ENCODE measurements at places on chromosomes 3 and 15. TPM values are rescaled to one million over a fixed set of nuclear protein-coding genes. Genes with fewer than 3 reads are reported as not detected.

GRCh38 chr3:137471130-137471529, 293.0 kb upstream of the SOX14 start:
- no peak for DNase-seq

DNA sequence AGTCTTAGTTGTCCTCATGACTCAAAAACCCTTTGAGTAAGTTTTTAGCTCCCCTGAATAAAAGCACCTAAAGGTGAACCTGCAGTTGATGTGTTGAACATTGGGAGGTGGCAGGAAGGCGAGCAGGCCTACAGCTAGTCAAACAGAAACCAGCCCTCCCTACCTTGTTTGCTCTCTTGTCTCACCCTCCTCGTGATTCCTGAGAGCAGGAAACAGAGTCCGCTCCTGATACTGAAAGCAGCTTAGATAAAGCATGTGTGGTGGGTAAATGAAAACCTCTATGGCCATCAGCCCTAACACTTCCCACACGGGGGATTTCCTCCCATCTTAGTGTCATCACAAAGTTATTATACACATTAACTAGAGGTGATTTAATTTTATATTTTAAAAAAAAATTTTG, 21.8 kb upstream of the CLDN18 start:
- no peak for DNase-seq

DNA sequence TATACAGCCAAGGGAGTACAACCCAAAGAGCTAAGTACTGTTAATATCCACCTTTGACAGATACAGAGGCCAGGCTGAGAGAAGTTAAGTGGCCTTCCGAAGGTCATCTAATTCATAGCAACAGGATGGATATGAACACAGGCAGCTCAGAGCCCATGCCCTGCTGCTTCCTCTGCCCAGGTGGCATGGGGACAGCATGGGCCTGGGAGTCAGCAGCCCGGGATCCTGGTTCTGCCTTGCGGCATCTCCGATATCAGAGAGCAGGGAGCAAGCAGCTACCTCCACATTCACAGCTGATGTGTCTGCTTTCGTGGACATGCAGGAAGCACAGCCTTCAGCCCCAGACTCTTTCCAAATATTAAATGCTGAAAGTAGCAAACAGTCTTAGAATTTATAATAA, 55.6 kb downstream of the STARD5 start:
- DNase-seq, result no peak

DNA sequence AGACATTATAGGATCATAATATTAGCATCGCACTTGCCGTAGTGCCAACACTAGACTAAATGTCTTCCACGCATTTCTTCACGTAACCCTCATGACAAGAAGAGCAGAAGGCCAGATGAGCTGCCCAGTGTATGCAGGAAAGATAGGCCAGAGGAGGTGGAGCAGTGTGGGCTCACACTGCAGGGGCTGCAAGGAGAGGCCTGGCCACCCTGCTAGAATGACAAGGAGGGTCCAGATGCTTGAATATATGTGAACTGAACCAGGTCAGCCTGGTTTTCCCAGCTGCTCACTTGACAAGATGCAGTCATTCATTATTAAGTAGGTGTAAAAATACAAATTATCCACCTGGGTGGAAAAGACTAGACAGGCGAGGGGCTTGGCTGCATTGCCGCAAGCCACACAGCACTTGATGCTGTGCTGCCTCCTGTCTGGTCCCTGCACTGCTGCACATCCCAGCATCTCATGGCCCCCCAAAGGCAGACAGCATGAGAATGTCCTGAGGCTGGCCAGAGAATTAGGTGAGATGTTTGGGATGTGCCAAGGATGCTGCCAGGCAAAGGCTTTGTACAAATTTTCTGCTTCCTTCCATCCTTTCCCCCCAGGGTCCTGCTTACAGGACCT, 115.2 kb downstream of the NTRK3 start:
- DNase-seq, result no peak

- no peak for DNase-seq
Measured at GRCh38 chr3:134449277-134449676, 36.5 kb downstream of the ANAPC13 start.

DNA sequence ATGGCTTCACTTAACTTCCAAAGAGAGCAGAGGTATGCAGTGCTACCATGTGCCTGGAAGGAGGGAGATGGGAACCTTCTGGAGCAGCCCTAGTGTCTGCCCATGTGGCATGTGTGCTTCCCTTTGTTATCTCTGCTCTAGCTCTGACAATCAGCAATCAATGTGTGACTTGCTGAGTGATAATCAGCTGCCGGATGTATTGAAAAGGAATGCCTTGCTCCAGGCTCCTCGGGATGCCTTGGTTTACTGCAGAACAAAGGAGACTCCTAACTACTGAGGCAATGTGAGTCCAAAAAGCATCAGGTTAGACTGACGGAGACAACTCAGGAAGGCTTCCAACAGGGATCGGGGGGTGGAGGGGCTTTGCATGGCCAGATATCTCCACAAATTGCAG, 36.0 kb upstream of the CORO2B start:
- DNase-seq, result no peak

DNA sequence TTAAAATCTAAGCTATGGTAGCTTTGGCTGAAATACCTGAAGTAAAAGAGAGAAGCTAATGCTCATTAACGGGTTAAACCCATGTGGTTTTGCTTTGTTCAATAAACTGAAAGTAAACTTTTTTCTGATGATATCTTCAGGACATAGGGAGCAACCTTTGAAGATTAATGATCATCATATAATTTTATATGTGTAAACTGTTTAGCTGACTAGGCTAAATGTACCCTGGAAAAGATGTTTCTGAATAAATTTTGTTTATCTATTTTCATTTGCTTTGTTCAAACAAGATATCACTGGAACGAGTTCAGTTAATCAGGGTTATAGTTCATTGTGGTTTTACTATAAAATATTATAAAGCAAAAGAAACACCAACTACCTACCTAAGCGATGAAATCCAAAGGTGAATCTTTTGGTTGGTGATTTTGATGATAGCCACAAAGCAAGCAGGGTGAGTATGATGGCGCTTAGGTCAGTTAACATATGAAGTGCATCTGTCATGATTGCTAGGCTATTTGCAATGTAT, 11.7 kb downstream of the SLC30A4 start:
- no peak for DNase-seq

DNA sequence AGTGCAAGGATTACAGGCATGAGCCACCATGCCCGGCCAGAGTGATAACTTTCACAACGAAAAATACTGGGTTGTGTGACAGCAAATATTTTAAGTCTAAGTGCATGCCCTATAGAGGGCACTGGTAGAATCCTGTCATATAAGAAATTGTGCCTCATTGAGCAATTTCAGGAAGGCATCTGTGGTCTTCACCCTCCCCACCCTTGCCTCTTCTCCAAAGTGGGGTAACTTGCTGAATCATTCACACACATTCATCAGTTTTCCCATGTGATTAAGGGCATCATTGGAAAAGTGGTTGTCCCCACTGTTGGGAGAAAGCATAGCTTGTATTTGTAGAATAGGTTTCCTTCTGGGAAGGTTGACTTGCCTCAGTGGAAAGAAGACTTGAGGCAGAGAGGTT, 9.2 kb downstream of the MITF start:
- no peak for DNase-seq

GRCh38 chr15:98713585-98714001, 65.3 kb downstream of the IGF1R start:
- no peak for DNase-seq

DNA sequence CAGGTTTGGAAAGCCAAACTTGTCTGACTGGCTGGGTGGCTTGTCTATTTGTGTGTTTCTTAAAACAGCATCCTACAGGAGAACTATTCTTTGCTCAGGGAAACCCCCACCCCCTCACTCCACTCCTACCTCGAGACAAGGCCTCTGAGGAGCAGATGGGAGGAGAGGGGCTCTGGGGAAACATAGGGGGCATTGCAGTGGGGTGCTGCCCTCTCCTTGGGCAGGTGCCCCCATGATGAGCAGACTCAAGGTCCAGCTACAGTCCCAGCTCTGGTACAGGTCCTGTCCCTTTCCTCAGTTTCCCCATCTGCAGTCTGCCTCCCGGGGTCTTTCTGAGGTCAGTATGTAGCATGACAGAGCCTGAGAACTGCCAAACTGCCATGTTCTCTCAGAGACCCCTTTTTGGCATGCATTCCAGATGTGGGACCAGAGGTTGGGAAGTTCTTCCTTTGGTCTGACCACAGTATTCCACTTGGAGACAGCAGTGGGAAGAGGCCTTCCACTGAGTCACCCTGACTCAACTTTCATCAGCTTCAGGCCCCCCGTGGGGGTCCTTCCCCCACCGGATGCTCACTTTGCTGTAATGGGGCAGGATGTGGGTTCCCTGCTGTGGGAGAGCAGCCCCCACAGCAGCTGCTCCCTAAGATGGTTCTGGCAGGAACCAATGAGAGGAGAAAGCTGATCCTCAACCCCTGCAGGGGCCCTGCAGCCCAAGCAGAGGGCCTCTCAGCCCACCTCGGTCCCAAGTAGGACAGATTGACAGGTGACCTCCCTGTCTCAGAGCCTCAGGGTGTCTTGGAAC, 32.3 kb upstream of the CYP11A1 start:
- DNase-seq, result peak; percentile 82

GRCh38 chr3:159783780-159784742, 204.6 kb upstream of the IL12A start:
- no peak for DNase-seq

DNA sequence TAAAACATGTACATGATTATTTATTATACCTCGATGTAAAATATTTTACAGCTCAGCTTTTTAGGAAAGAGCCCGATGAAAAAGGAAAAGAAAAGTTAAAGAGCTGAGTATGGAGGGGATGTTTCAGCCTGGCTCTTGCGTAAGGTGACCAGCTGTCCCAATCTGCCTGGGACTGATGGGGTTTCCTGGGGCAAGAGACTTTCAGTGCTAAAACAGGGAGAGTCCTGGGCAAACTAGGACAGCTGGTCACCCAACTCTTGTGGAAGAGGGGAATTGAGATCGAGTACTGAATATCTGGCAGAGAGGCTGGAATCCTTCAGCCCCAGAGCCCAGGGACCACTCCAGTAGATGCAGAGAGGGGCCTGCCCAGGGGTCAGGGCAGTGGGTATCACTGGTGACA, 21.0 kb downstream of the DUOX2 start:
- no peak for DNase-seq

DNA sequence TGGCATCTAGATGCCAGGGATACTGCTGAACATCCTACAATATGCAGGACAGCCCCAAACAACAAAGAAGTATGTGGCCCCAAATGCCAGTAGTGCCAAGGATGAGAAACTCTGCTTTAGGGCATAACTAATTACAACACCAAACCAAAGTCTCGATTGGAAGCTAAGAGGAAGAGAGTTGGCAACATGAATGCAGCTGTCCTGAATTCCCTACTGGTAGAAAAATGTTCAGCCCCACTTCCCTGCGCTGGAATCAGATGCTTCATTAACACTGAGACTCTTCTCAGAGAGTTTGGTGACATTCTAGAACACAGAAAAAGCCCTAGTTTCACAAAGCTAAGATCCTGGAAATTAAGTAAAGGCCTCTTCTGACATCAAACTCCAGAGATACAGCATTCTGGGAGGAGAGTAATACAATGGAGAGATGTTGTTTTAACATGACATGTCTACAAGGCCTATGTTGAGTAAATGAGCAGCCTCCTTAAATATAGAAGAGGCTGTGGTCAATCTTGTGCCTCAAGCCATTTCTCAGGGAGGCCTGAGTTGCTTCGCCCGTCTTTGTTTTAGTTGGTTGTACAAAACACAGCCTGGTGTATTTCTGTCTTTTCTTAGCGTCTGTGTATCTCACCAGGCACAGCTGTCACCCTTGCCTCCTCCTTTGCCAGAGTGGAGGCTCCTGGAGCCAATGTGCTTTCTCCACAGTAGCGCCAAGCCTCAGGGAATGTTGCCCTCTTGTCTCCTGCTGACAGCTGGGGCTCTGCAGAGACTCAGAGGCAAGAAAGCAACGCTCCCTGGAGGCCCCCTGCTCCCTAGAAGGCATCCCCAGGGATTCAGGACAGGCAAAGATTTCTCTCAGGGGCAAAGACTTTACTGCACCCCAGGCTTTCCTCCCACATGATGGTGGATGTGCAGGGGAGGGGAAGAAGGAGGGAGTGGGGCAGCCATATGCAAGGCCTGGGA, 25.1 kb upstream of the CTNNB1 start:
- DNase-seq, result no peak

DNA sequence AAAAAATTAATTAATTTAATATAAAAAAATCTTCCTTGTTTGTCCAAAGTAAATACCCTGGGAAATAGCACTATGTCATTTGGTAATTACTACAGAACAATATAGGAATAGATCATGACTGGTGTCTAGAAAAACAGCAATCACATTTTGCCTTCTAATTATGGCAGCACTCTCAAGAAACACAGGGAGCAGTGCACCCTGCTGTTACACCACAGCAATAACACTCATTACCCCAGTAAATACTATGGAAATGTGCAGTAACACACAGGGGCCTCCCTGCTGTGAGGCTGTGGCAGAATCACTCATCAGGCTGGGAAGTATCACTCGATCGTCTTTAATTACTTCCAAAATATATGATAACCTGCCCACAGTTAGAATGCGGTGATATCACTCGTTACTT, 646.0 kb downstream of the TUSC7 start:
- DNase-seq, result peak; percentile 2

DNA sequence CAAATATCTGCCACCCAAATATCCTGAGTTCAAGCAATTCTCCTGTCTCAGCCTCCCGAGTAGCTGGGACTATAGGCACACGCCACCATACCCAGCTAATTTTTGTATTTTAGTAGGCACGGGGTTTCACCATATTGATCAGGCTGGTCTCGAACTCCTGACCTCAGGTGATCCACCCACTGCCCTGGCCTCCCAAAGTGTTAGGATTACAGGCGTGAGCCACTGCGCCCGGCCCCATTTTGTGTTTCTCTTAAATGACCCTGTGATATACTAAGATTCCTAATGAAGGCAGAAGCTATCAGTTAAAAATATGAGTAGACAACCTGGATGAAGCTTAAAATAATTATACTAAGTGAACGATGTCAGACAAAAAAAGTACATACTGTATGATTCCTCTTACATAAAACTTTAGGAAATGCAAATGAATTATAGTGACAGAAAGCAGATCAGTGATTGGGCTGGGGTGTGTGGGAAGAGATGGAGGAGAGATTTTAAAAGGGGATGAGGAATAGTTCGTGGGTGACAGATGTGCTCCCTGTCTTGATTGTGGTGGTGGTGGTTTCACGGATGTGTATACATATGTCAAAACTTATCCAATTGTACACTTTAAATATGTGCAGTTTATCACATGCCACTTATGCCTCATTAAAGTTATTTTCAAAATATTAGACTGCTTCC, 3.8 kb upstream of the KLHL40 start:
- no peak for DNase-seq

GRCh38 chr3:13461169-13462124, 18.7 kb upstream of the HDAC11 start:
- DNase-seq, result peak; percentile 84

DNA sequence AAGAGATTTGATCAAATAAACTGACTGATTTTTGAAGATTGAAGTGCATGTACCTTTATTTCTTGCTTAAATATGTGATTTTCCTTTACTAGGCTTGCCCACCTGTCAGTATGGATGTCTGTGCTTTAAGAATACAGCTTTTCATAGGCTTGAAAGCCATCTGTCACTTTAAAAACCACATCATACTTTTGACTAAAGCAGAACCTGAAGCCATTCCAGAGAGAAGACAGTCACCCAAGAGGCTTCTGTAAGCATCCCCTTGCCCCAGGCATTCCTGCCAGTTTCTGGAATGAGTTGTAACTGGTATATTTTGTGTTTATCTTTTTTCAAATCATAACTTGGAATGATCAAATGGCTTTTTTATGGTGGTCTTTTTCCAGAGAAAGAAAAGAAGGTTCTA, 24.0 kb downstream of the HPS3 start:
- no peak for DNase-seq

Gene EOGT
- 20.7 TPM for total RNA-seq

Gene TCF12
- 119 TPM for total RNA-seq

Gene ZMAT3
- total RNA-seq, result 0.81 TPM

Gene PLA2G4E
- total RNA-seq, result not detected

Gene PGBD4
- total RNA-seq, result 2.2 TPM

Gene HIGD2B
- under 0.01 TPM for total RNA-seq

Data from hematopoietic multipotent progenitor cell (in vitro differentiated cells).